ENCODE measurements at places on chromosomes 13 and 19. TPM values are rescaled to one million over a fixed set of nuclear protein-coding genes. Genes with fewer than 3 reads are reported as not detected.
A peak's percentile ranks its signal among the peaks of the same experiment; 100 is the strongest.

- DNase-seq: no peak
Observed at GRCh38 chr13:50229960-50230661, 214.9 kb downstream of the KCNRG start.

DNA sequence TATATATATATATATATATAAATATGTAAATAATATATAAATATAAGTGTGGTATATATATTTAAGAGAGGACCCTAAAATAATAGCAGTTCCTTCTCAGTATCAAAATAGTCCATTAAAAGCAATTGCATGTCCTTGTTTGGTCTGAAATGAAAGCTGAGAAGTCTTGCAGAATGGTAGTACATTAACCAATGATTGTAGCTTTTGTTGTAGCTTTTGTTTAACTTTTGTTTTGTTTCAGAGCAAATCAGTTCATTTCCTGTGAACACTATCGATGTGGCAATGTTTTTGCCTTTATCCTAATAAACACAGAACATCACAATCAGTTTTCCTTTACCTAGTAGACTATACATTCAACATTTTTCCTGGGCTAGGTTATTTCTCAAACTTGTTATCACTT lies 1256.2 kb upstream of the SPRY2 start:
- no peak for DNase-seq

- no peak for DNase-seq
Observed at GRCh38 chr19:50024719-50025021, 502 bp downstream of the VRK3 start.

- peak; percentile 90 for DNase-seq
Observed at GRCh38 chr19:7869453-7869909, 4.7 kb downstream of the PRR36 start.

GRCh38 chr13:80873589-80873988 lies 532.7 kb upstream of the SPRY2 start:
- DNase-seq: no peak

Gene KLK3
- not detected for total RNA-seq

DNA sequence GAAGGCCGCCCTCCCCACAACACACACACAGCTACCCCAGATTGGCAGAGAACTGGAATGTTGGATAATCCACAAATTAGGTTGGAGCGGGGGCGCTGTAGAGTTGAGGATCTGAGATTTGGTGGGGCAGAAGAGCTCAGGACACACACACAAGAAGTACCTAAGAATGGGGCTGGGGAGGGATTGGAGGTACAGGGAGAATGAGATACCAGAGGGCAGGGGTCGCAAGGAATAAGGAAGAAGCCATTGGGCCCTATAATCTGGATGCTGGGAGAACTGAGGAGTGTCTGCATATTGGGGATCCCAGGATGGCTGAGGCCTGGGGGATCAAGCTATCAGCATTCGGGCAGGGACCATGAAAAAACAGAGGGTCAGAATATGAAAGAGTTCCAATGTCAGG lies 11.5 kb downstream of the SYT3 start:
- no peak for DNase-seq

DNA sequence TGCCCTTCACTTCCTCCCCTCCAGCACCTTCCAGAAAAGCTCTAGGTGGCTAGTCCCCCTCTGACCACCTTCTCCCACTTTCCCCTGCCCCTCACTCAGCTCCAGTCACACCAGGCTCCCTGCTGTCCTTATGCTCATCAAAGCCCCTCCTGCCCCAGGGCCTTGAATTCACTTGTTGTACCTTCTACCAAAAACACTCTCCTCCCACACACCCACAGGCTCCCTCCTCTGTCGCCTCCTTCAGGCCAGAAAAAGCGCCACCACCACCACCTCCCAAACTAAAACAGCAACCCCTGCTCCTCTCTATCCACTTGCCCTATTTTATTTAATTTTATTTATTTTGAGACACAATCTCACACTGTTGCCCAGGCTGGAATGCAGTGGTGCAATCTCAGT lies 4.8 kb upstream of the CEACAM16 start:
- no peak for DNase-seq
